ENCODE measurements at places on chromosomes 5 and 9. TPM values are rescaled to one million over a fixed set of nuclear protein-coding genes. Genes with fewer than 3 reads are reported as not detected.

DNA sequence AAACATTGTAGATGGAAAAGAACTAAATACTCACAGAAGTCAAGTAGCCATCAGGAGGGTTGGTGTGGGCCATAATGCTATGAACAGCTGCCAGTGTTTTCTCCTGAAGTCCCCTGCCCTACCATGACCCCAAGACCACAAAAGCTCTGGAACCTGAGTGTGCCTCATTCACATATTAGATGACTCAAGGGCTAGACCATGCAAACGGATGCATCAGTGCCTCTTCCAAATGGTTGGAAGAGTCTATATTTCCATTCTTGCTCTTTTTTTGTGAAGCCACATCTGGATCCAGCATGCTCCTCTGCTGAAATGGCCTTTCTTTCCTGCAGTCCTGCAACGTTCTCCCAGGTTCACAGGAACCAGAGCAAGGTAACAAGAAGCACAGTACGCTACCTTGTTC is 136.6 kb upstream of the EPB41L4A start:
- peaks cover 4% of the 10 kb centered on the region for H3K27me3 ChIP-seq
- no peak overlapping the region for H3K4me3 ChIP-seq
- no peak overlapping the region for H3K27ac ChIP-seq
- no peaks in the 10 kb centered on the region for H3K36me3 ChIP-seq
- no peaks in the 10 kb centered on the region for H3K4me1 ChIP-seq

GRCh38 chr5:135455876-135456237 is 3.7 kb upstream of the TIFAB start:
- no peaks in the 10 kb centered on the region for H3K4me1 ChIP-seq
- no peak overlapping the region for H3K4me3 ChIP-seq
- H3K36me3 ChIP-seq = no peaks in the 10 kb centered on the region
- no peak for DNase-seq
- H3K27me3 ChIP-seq = peaks cover 22% of the 10 kb centered on the region

- no peak for DNase-seq
- H3K36me3 ChIP-seq = no peaks in the 10 kb centered on the region
- H3K4me1 ChIP-seq = no peaks in the 10 kb centered on the region
- no peak overlapping the region for H3K27ac ChIP-seq
These were observed 485.2 kb upstream of the FTMT start for GRCh38 chr5:121366515-121366914.

DNA sequence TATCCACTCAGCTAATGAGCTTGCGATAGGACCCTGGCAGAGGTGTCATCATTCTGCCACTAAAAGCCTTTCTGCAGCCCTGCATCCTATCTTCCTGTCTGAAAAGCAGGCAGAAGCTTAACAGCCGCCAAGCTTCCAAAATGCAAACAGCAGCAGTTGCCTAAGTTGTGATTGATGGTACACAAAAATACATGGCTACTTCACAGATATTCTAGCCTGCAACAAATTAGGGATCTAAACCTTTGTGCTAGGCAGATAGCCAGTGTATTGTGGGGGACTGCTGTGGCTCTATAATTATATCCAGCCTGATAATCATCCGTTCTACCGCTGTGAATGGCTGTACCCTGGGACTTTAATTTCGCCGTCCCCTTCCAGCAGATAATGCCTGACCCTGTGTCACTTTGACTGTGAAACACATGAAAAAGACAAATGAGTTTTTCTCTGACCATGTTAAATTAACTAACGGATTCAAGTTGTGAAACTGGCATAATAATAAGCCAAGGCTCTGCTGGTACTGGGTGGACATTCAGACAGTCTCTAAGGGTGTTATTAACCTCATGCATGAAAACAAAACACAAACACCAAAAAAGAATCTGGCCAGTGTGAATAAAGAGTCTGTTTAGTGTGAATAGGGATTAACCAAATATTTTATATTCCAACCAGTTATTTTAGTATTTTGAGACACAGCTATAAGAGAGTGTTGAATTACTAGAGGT is 45.9 kb downstream of the SEMA6A start:
- H3K36me3 ChIP-seq = no peaks in the 10 kb centered on the region
- H3K27ac ChIP-seq = no peak overlapping the region
- peaks cover 3% of the 10 kb centered on the region for H3K27me3 ChIP-seq
- no peaks in the 10 kb centered on the region for H3K4me1 ChIP-seq
- H3K4me3 ChIP-seq = no peak overlapping the region

- no peaks in the 10 kb centered on the region for H3K36me3 ChIP-seq
- DNase-seq = no peak
- no peaks in the 10 kb centered on the region for H3K4me1 ChIP-seq
- H3K4me3 ChIP-seq = no peak overlapping the region
- H3K27me3 ChIP-seq = no peaks in the 10 kb centered on the region
These were observed 329.5 kb downstream of the ICE1 start for GRCh38 chr5:5751987-5752386.

PCDHA6 gene
- total RNA-seq = not detected

Data from activated CD8-positive, alpha-beta T cell treated with anti-CD3 and anti-CD28 coated beads, Interleukin-2, amount 10 ng/mL, durations not matched to agents 7 days and 5 days (primary cell).